ENCODE measurements at places on chromosomes 5 and 9. TPM values are rescaled to one million over a fixed set of nuclear protein-coding genes. Genes with fewer than 3 reads are reported as not detected.

DNA sequence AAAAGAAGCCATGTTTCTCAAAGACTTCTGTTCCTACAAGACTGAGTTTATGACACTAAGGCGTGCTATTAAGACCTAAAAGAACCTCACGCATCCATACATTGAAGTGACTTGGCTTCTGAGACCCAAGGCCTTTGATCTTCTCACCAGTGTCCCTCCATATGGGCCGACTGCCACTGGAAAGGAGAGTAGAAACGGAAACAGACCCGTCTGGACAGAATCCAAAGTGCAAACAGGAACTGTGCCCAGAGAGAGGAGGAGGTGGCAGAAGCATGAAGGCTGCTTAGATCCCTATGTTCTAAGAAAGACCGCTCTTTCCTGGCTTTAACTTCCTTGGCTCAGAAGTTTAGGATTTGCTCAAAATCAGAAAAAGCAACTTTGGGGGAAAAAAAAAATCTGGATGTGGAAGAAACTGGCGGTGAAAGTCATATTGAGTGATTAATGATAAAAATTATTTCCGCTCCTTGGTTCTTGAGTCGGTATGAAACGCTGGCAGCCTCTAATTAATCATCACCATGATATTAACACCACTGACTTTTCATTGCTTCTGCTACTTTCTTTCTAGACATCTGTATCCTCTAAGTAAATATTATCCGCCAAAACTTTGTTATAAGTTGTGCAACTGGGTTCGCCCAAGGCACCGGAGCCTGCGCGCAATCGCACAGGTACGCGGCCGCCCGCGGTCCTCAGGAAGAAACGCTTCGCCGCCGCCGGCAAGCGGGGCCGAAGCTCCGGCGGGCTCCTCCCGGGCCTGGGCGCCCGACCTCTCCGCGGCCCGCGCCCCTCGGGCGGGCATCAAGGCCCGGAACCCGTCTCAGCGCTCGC lies 726 bp downstream of the DAP start:
- peak; percentile 41 for DNase-seq

GRCh38 chr5:156587012-156587411 lies 260.0 kb downstream of the SGCD start:
- no peak for DNase-seq

Gene CNTRL
- total RNA-seq, result 9.0 TPM

Gene SPAAR
- 0.20 TPM for total RNA-seq

GRCh38 chr5:144189800-144190429 lies 19.2 kb downstream of the KCTD16 start:
- DNase-seq, result peak; percentile 81

Measured in HFFc6 (cell line).